NCI-H774 (cell line): ENCODE measurements at places on chromosomes 13 and 19.

DNA sequence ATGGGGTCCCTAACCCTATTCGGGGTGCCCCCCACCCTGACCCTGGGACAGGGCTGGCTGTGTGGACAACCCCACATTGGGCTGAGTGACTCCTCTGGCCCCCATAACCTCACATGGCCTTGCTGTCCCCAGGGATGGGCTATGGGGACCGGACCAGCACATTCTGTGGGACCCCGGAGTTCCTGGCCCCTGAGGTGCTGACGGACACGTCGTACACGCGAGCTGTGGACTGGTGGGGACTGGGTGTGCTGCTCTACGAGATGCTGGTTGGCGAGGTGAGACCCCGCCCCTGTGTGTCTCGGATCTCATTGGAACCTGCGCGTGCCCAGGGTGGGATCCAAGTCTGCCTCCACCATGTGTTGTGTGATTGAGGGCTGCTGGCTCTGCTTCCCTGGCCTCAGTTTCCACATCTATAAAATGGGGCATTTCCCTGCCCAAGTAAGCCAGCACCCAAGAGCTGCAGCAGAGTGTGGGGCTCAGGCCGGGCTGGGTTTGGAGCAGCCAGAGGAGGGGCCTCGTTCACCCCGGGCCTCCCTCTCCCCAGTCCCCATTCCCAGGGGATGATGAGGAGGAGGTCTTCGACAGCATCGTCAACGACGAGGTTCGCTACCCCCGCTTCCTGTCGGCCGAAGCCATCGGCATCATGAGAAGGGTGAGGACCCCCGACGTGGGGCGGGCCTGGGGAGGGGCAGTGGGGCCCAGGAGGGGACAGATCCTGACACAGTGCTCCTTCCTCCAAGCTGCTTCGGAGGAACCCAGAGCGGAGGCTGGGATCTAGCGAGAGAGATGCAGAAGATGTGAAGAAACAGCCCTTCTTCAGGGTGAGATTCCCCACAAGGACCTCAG lies 4.9 kb downstream of the PTGER1 start:
- no peak for DNase-seq

- no peak for DNase-seq
Measured at GRCh38 chr19:33447336-33448158, 74.0 kb downstream of the CEBPG start.

- peak; percentile 37 for DNase-seq
Measured at GRCh38 chr19:34979819-34980640, 16.0 kb upstream of the ZNF792 start.

GRCh38 chr13:21324803-21325202 lies 134.3 kb downstream of the ZDHHC20 start:
- no peak for DNase-seq

GRCh38 chr19:4360641-4361151 lies 17.3 kb downstream of the MPND start:
- no peak for DNase-seq

GRCh38 chr13:44298314-44298713 lies 75.3 kb upstream of the SERP2 start:
- no peak for DNase-seq

DNA sequence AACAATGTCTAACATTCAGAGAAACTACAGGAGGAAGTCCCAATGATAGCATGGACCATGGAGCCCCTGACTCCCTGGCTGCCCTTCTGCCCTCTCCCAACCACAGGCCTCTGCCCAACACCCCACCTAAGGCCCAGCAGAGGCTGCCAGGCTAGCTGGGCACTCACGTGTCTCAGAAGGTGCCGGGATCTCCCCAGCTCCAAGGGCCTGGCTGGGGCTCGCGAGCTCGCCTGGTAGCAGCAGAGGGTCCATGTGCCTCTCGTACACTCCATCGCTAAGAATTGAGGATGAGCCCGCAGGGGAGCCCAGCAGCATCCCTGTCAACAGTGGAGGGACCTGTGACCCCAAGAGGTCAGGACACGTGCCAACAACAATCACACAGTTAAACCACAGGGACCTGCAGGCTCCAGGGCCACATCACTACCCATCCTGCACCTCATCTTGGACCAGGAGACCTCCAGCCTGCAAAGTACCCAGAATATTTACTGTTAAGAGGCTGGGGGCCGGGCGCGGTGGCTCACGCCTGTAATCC lies 9.4 kb downstream of the ZSCAN18 start:
- DNase-seq: no peak

GRCh38 chr13:77988355-77988754 lies 69.7 kb upstream of the EDNRB start:
- DNase-seq: no peak

- DNase-seq: no peak
Measured at GRCh38 chr13:70616847-70617246, 508.6 kb upstream of the KLHL1 start.

DNA sequence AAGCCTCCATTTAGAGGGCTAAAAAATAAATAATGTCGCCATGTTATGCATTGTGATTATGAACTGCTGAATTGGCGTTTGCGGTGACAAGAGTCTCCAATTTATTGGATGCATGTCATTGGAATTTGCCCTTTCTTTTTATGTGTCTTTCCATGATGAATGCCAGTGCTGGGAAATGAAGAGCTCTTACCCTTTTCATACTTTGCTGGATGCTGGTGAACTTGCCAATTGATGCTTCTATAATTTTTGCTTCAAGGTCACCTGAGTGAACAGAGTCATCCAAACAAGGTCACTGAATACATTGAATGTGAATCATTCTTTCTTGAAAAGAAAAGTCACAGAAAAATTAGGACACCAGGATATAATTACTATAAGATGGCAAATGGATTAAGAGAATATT lies 348.2 kb downstream of the OXGR1 start:
- DNase-seq: no peak

GRCh38 chr13:108460746-108461145 lies 168.7 kb upstream of the MYO16 start:
- no peak for DNase-seq

DNA sequence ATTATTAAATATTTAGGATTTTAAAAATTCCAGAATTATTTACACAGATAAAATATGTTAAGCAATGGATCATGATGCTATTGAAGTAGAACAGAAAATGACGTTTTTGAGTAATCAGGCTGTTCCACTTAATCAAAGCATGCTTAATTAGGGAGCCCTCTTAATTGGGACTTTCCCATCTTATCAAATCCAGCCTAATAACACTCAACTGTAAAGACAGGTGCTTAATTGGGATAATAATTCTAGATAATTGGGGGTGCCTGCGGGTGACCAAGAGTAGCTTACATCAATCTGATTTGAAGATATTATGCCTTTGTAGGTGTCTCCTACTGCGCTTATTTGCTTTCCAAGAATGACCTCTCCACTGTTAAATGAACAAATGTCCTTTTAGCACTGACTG lies 742.2 kb upstream of the SLITRK6 start:
- no peak for DNase-seq

DNA sequence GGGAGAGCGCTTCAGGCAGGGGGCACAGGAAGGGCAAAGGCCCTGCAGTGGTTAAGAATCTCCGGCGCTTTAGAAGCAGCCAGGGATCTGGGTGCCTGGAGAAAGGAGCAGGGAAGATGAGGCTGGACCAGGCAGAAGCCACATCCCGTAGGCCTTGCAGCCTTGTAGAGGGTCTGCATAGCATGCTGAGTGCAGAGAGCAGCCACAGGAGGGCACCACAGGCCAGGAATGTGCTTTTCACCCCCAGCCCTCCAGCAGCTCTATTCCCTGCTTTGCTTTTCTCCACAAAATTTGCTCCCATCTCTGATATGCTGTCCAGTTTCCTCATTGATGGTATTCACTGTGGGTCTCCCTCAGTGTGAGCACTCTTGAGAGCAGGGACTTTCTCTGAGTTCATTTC lies 5.7 kb downstream of the WDR62 start:
- DNase-seq: no peak

DNA sequence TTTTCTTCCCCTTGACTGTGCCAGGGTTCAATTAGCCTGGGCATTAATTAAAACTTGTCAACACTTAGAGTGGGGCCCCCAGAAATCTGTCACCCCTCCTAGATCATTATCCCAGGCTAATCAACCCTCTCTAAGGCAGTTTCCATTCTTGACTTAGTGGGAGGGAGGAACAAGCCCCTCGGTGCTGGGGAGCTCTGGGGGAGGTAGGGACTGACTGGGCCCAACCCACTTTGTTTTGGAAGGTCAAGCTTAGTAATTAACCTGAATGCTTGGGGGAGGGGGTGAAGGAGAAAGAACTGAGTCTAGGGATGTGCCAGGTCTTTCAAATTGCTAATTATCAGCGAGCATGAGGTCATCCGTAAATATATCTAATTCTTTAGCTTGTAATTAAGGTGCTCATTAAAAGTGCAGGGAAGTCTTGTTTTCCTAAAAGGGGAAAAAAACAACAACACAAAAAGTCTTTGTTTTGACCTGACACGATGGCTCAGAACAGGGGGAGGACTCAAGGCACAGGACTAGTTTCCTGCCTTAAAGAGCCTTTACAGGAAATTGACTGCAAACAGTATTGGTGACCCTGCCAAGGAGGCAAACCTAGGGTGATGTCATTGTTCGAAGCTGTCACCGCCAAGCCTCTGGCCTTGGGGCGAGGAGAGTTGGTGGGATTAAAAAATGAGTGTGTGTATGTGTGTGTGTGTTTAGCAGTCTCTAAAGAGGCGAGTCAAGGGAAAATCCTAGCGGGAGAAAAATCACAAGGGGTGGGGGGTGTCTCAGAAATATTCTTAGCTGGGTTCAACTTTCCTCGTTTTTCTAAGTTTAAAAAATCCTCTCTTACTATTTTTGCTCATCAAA lies 19.4 kb downstream of the ACTN4 start:
- no peak for DNase-seq

DNA sequence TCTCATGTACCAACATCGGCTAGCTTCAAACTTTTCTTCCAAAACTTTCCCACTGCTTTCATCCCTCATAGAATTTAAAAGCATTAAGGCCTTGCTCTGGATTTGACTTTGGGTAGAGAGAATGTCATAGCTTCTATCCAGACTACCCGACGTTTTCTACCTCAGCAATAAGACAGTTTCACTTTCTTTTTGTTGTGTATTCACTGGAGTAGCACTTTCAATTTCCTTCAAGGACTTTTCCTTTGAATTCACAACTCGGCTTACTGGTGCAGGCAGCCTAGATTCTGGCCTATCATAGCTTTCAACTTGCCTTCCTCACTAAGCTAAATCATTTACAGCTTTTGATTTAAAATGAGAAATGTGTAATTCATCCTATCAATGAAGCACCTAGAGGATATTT lies 420.4 kb upstream of the GPC6 start:
- no peak for DNase-seq

GRCh38 chr13:112905990-112906641 lies 62.9 kb upstream of the MCF2L start:
- peak; percentile 96 for DNase-seq

GRCh38 chr19:5751709-5752108 lies 31.3 kb downstream of the CATSPERD start:
- DNase-seq: no peak

DNA sequence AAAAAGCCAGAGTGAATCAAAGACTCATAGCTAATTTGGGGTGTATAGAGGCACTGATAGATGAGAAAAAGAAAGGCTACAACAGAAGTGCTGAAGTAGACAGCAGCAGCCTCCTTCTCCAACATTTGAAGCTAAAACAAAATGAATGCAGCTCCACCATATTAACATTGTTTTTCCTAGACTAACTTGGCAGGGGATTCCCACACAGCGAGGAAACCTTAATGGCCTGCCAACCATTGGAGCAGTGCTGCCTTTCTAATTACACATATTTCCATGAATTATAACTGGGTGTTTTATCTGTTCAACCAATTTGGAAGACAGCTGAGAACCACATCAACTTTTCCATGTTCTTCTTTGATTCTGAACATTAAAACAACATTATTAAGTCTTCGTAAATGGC lies 478.6 kb downstream of the LIG4 start:
- no peak for DNase-seq

DNA sequence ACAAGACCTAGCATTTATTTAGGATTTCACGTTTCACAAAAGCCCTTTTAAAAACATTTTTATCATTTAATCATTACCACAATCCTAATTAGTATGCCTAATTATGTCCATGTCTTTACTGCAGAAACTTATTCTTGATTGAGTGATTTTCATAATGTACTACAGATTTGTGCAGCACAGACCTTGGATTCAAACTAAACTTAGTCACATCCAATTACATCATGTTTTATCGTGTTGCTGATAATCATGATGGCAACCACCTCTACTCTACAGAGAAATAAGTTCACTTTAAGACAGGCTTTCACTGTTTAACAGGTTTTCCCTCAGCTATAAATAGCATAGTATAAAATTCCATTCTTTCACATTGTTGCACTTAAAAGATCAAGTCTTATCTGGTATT lies 240.9 kb upstream of the RFC3 start:
- DNase-seq: no peak

DNA sequence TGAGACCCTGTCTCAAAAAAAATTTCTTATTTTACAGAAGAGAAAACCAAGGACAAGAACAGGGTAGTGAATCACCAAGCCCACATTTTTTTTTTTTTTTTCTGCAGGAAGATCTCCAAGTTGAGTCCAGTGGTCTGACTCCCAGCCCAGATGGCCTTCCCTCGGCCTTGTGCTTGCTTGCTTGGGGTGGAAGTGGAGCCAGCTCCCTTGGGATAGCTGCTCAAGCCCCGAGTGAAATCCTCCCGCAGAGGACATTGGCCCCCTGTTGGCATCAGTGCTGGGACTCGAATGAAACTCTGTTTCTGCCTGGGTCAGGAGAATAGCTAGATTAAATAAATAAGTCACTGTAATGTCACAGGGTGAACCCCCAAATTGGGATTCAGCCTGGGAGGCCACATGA lies 9.4 kb upstream of the NUP62 start:
- DNase-seq: no peak

DNA sequence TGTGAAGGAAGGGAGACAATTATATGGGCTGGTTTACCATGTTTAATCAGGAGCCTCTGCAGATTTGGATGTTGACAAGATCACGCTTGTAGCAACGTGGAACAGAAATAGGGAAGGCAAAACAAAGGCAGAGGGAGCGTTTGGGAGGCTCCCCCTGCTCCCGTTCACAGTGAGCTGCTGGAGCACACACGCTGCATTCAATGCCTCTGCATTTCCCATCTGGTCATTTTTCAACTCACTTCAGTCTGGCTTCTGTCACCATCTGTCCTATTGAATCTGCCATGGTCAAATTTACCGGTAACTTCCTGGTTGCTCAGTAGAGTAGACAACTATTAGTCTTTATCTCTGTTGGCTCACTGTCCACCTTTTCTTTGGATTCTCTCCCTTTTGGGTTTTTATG lies 91.0 kb downstream of the NHLRC3 start:
- no peak for DNase-seq

GRCh38 chr13:106471957-106472543 lies 63.4 kb downstream of the EFNB2 start:
- DNase-seq: no peak

GRCh38 chr13:112959206-112959605 lies 9.8 kb upstream of the MCF2L start:
- no peak for DNase-seq
